ENCODE measurements at places on chromosomes 12 and 14. TPM values are rescaled to one million over a fixed set of nuclear protein-coding genes. Genes with fewer than 3 reads are reported as not detected.

GRCh38 chr12:5384015-5384414 is 47.9 kb upstream of the NTF3 start:
- H3K36me3 ChIP-seq, result no peaks in the 10 kb centered on the region
- H3K4me3 ChIP-seq, result no peak overlapping the region
- no peaks in the 10 kb centered on the region for H3K27me3 ChIP-seq
- no peaks in the 10 kb centered on the region for H3K4me1 ChIP-seq

DNA sequence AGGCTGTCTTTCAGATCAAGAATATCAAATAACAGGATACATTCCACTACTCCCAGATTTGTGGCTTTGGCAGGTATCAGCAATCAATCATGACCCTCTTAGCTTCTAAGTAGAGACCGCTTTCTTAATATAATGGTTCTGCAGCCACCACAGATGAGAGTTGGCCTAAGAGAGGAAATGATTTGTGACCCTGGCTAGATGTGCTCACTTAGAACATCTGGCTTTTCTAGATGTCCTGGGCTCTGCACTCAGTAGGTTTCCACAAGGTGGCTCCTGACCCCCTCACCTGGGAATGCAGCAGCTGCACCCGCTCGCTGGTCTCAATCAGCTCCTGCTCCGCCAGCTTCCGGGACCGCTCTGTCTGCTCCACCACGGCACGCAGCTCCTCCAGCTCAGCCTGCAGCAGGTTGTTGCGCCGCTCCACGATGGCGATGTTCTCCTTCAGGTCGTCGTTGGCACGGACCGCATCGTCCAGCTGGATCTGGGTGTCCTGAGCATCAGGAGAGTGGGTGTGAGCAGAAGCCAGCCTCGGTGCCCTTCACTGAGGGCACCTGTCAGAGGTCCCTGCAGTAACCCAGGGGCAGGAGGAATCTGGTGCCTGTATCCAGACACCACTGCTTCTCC is 8.9 kb downstream of the CMTM5 start:
- no peaks in the 10 kb centered on the region for H3K27me3 ChIP-seq
- H3K4me1 ChIP-seq, result no peaks in the 10 kb centered on the region
- DNase-seq, result no peak

GRCh38 chr14:100022772-100023451 is 42.3 kb upstream of the EVL start:
- H3K4me3 ChIP-seq, result no peak overlapping the region
- H3K36me3 ChIP-seq, result no peaks in the 10 kb centered on the region
- no peak overlapping the region for H3K27ac ChIP-seq
- no peak for DNase-seq

The SMOC1 gene
- total RNA-seq, result not detected

DNA sequence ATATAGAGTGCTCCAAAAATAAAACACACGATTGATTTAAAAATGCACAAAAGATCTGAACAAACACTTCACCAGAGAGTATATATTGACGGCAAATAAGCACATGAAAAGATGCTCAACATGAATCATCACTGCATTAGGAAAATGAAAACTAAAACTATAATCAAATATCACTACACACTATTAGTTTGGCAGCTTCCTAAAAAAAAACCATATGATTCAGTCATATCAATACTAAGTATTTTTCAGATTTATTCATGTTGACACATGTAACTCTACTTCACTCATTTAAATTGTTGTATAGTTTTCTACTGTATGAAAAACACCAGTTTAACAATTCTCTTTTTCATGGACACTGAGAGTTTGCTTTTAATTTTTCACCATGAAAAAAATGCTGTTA is 41.6 kb downstream of the EXOC5 start:
- peaks cover 26% of the 10 kb centered on the region for H3K36me3 ChIP-seq
- H3K27ac ChIP-seq, result no peak overlapping the region
- H3K4me3 ChIP-seq, result no peak overlapping the region
- H3K4me1 ChIP-seq, result no peaks in the 10 kb centered on the region
- no peak for DNase-seq
- no peaks in the 10 kb centered on the region for H3K27me3 ChIP-seq

The DTX1 gene
- total RNA-seq, result 1.7 TPM

GRCh38 chr14:99147366-99147740 is 124.6 kb downstream of the BCL11B start:
- H3K27ac ChIP-seq, result no peak overlapping the region
- H3K27me3 ChIP-seq, result no peaks in the 10 kb centered on the region

GRCh38 chr14:81427348-81428058 is 27.4 kb upstream of the STON2 start:
- no peak for DNase-seq
- H3K4me1 ChIP-seq, result no peaks in the 10 kb centered on the region
- no peak overlapping the region for H3K27ac ChIP-seq
- no peak overlapping the region for H3K4me3 ChIP-seq
- H3K27me3 ChIP-seq, result no peaks in the 10 kb centered on the region

The RAB3IP gene
- 8.7 TPM for total RNA-seq

The KLHDC1 gene
- total RNA-seq, result 7.0 TPM

- no peak overlapping the region for H3K27ac ChIP-seq
- DNase-seq, result peak; percentile 51
- H3K4me3 ChIP-seq, result no peak overlapping the region
- no peaks in the 10 kb centered on the region for H3K27me3 ChIP-seq
Measured at GRCh38 chr14:22314183-22314820, 274.7 kb downstream of the DAD1 start.

DNA sequence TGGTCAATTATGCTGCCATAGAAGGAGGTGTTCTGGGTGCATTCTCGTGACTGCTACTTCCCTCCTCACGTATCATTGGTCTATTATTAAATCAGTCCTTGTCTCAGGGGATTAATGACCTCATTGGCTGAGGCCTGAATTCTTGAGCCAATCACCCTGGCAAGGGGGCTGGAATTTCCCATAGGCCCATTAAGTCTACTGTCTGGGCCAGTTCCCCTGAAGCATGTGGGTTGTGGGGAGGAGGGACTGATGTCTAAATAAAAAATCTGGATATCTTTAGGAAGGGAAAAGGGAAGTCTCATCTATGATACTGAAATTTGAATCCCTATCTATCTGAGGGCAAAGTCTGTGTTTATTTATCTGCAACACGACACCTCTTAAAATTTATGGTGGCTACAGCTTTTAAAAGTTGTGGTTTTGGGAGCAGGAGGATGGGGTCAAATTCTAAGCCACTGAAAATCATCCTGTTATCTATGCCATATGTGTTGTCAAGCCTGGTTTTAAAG is 71.9 kb downstream of the DYRK2 start:
- H3K27me3 ChIP-seq, result no peaks in the 10 kb centered on the region
- no peak overlapping the region for H3K4me3 ChIP-seq
- H3K4me1 ChIP-seq, result no peaks in the 10 kb centered on the region

GRCh38 chr12:89731089-89731488 is 22.5 kb upstream of the ATP2B1 start:
- no peaks in the 10 kb centered on the region for H3K36me3 ChIP-seq
- H3K4me3 ChIP-seq, result no peak overlapping the region

DNA sequence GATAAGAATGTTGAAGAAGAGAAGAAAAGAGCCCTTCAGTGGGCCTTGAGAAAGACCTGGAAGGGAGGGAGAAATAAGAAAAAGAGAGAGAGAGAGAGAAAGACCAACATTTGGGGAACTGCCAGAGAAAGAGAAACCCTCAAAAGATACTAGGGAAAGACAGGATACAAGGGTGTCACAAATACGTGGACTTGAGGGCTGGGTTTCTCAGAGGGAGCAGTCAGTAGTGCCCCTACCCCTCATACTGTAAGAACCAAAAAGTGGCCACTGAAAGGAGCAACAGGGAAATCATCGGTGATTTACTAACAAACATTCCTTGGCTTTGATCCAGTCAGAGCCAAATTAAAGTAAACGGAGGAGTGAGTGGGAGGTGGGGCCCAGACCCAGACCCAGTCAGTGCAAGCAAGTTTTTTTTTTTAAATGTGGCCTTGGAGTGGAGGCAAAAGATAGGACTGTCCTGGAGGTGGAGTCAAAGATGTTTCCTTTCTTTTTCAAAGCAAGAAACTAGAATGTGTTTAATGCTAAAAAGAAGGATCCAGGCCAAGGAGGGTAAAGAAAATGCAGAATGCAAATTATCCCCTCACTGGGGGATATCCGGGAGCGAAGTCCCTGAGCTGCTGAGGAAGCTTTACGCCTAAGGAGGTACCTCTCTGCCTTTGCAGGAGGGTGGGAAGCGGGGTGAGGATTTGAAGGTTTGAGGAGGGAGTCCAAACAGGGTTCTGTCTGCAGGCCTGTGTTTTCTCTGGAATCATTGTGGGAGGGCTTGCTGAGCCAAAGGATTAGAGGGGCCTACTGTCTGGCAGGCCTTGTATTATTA is 143.5 kb upstream of the AMIGO2 start:
- no peak overlapping the region for H3K4me3 ChIP-seq
- no peaks in the 10 kb centered on the region for H3K27me3 ChIP-seq
- DNase-seq, result no peak
- peak overlapping the region; percentile 50 for H3K27ac ChIP-seq

The TPPP2 gene
- not detected for total RNA-seq

The ACOT2 gene
- 19.2 TPM for total RNA-seq

- no peaks in the 10 kb centered on the region for H3K27me3 ChIP-seq
- H3K27ac ChIP-seq, result no peak overlapping the region
- H3K4me3 ChIP-seq, result no peak overlapping the region
- DNase-seq, result no peak
Measured at GRCh38 chr12:56046027-56046780, 4.5 kb downstream of the RPS26 start.

The SNRPF gene
- total RNA-seq, result 24.5 TPM

Measured in natural killer cell (primary cell).